ENCODE measurements at places on chromosomes 7 and 10.

- DNase-seq = no peak
These were observed 65.6 kb downstream of the UNCX start for GRCh38 chr7:1298051-1298930.

GRCh38 chr7:83985821-83986220, 208.8 kb downstream of the SEMA3A start:
- no peak for DNase-seq

GRCh38 chr10:79376078-79376628, 28.9 kb downstream of the PPIF start:
- DNase-seq = no peak

DNA sequence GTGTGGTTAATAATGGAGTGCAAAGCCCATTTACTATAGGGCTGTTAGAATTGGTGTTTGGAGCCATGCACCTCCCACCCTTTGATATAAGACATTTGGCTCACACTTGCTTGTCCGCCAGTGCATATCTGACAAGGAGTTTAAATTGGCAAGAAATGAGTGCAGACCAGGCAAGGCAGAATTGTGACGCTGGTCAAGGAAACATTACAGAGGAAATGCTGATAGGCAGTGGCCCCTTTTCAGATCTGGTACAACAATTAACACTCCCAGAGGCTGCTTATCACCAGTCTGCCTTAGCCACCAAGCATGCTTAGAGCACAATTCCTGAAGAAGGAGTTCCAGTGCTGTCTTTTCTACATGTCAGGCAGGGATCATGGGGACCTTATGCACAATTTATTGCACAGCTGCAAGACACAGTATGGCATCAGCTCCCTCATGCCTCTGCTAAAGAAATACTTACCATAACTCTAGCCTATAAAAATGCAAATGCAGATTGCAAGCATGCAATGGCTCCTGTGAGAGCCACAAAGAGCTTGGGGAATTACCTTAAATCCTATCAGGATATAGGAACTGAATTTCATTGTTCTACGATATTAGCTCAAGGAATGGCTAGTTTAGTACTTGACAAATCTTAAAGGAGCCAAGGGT, 35.2 kb downstream of the OR13A1 start:
- DNase-seq = no peak

- no peak for DNase-seq
These were observed 619.8 kb downstream of the LRMDA start for GRCh38 chr10:76051007-76051936.

DNA sequence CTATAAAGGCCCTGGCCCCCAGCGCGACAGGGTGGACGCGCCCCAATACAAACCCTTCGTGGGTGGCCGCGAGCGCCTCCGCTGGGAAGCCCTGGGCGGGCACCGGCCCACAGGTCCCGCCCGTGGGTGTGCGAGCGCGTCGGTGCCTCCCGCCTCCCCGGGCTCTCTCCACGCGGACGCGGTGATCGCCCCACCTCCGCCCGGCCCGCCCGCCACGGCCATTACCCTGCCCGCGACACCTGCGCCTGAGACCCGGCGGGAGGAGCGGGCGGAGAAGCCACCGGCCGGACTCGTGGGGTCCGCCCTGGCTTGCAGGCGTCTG, 81.2 kb downstream of the PAX2 start:
- no peak for DNase-seq

- no peak for DNase-seq
These were observed 301.5 kb upstream of the CACNA2D1 start for GRCh38 chr7:82745117-82745516.

DNA sequence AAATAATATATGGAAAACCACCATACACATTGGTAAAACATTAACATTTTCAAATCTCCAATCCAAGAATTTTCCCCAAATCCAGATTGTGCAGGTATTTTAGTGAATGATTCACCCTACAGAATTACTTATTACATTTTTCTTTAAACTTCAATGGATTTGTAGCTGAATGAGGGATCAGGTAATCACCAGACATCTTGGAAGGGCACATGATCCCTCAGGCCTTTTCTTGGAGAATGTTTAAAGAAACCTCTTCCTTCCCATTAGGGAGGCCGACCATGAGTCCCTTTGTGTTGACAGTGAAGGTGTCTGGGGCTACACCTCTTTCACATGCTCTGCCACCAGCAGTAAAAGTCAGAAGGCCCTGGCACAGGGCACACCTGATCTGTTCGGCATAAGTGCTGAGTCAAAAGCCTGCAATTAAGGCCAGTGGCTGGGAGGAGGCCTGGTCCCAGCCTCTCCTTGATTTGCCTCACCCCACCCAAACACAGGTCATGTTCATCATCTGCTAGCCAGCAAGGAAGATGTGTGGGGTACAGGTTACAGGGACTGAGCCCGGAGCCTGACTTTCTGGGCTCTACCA, 207.7 kb downstream of the SNX10 start:
- DNase-seq = no peak

DNA sequence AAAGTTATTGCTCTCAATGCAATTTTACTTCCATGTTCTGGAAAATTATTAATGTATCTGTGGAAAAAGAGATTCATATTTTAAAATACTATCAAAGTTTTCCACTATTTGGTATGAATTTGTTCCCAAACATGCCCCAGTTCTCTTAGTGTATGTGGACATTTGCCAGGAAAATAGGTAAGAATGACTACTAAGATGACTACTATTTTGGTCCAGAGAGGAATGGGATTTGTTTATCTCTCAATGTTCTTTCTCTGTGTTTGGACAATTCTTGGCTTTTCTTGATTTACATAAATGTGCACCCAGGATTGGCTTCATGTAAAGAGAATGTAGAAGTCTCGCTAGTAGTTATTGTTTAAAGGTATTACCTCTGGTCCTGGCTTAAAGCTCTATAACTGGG, 60.3 kb upstream of the POT1 start:
- DNase-seq = no peak

- no peak for DNase-seq
These were observed 740.5 kb downstream of the REEP3 start for GRCh38 chr10:64261676-64262075.
